ENCODE measurements at places on chromosomes 11 and 22.

DNA sequence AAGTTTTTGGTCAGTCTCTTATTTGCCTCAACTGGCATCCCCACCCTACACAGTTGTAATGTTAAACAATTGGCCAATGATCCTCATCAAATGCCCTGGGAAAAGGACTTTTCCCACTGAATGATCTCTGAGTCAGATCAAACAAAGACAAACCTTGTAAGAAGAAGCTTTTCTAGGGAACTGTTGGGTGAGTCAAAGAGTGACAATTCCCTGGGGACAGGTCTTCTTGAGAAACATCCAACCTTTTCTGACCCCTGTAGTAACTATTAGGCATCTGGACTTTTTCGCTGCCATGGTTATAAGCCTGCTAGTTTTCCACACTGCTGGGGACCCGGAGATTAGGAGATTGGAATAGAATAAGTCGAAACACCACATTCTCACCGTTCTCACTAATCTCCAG is 789.8 kb upstream of the API5 start:
- DNase-seq: peak; percentile 78

GRCh38 chr22:22878801-22879674 is 8.6 kb upstream of the IGLL5 start:
- DNase-seq: peak; percentile 3

DNA sequence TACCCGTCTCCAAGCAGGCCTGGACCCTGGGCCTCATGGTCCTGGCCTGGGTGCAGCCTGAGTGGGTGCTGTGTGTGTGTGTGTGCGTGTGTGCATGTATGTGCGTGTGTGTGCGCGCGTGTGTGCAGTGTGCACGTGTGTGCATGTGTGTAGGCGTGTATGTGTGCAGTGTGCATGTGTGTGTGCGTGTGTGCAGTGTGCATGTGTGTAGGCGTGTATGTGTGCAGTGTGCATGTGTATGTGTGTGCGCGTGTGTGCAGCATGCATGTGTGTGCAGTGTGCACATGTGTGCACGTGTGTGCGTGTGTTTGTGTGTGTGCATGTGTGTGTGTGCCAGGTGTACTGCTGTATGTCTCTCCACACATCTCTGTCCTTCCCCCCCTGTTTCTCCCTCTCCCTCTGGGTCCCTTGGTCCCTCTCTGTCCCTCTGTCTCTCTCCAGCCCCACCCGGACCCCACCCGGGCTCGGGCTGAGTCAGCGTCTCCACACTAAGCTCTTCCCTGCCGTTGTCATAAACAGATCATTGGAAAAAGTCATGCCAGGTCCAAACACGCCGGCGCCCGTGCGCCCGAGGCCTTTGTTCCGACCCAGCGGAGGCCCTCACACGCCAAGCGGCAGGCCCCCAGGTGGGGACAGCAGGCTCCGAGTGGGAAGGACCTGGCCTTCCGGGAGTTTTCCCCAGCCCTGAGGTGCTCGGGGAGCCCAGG is 34.0 kb downstream of the WNT7B start:
- no peak for DNase-seq

DNA sequence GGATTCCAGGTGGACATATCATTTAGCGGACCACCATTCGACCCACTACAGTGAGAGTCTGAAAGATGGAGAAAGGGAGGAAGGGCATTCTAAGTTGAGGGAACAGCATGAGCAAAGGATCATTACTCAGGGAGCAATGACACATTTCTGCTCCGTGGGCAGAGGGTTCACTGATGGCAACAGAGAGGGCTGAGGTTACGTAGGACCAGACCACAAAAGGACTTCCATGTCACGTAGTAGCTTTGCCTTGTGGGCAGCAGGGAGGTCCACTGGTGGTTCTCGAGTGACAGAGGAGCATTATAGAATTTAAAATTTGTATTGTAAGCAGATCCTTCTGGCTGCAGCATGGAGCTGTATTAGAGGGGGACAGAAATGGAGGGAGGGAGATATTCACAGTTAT is 109.7 kb upstream of the NAV2 start:
- no peak for DNase-seq

DNA sequence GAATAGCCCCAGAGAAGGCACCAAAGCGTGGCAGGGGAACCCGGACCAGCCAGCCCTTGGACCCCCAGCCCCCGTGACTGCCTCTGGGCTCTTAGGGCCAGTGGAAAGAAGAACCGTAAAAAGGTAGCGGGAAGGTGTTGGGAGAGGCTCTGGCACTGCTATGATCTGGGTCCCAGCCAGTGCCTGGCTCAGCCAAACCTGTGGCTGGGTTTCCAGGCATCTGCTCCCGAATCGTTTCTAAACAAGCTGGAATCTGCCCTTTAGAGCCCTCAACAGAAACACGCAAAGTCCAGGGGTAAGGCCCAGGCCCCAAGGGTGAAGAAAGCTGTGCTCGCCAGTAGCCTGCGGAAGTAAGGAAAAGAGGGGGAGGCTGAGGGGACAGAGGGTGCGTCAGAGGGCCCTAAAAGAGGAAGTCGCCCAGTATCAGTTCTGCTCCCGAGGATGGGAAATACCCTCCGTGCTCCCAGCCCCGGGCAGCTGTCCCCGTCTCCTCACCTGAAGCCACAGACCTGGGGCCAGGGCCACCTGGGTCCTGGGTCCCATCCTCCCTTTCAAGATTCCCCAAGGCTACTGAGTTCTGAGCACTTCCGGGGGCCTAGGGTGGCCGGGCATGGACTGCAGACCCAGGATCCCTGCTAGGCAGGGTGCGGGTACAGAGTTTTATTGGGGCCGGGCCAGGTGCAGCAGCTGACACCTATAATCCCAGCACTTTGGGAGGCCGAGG is 24.7 kb downstream of the IL10RA start:
- DNase-seq: no peak

DNA sequence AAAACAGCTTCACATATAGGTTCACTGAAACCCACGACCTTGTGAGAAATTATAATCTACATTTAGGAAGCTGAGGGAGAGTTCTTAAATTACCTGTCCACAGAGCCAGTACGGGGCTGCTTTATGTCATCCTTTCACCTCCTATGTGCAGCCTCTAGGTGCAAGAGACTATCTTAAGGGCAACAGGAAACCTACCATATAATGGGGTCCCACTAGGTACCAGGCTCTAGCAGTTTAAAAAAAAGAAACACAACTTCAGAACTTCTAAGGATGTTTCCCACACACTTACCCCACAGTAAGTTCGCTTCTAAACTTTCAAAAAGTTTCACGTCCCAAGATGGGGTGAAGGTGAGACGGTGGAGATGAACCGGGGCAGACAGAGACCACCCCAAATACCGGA is 573 bp downstream of the STK33 start:
- no peak for DNase-seq

DNA sequence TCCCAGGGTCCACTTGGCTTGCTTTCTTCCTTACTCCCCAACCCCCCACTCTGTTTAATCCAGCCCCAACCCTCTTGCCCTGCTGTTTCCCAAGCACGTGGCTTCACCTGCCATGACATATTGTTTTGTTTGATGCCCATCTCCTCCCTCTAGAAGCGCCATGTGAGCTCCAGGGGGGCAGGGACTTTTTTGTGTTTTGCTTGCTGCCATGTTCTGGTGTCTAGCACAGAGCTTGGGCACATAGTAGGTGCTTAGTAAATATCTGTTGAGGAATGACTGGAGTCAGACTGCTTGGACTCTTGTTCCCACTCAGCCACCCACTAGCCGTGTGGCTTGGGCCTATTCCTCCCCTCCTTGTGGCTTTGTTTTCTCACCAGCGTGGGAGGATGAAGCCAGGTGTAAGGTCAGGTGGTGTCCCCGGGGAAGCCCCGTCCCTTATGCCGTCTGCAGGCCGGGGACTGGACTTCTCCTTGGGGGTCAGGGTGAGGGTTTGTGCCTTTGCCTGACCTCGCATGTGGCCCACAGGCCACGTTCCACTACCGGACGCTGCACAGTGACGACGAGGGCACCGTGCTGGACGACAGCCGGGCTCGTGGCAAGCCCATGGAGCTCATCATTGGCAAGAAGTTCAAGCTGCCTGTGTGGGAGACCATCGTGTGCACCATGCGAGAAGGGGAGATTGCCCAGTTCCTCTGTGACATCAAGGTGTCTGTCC is 3.8 kb downstream of the AIP start:
- DNase-seq: no peak

DNA sequence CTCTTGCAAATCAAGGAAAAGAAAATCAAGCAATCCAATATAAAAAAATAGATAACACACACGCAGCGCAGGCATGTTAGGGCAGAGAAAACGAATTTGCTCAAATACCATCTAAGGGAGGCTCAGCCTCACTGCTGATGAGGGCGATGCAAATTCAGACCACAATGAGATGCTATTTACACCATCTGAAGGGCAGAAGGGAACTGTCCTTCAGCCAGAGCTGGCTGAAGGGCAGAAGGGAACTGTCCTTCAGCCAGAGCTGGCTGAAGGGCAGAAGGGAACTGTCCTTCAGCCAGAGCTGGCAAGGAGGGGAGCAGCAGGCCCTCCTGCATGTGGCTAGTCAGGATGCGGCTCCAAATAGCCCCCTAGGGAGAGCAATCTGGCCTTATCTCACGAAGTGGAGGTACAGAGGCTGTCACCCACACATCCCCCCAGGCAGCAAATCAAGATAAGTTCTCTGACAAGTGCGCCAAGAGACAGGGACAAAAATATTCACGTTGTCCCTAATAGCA is 7.6 kb upstream of the SLC39A13 start:
- DNase-seq: no peak

- no peak for DNase-seq
Measured at GRCh38 chr11:105456950-105457349, 152.9 kb upstream of the GRIA4 start.

GRCh38 chr11:90428836-90429235 is 206.0 kb upstream of the CHORDC1 start:
- DNase-seq: no peak

DNA sequence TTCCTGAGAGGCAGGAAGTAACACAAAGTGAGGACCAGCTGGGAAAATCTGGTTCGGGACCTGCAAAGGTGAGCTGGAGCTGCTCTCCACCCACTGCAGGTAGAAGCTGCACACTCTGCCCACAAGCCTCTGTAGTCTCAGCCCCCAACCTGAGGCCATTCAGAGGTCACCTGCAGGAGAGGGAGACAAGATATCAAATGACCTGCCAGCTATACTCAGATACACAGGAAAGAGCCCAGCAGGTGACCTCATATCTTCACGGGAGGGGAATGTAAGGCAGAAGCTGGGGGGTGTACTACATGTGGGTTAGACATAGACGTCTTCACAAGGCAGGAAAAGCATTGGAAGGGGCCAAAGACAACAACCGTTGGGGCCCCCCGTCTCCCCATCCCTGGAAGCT is 86.1 kb downstream of the APIP start:
- no peak for DNase-seq

GRCh38 chr11:23764286-23764685 is 732.6 kb upstream of the LUZP2 start:
- no peak for DNase-seq

- DNase-seq: peak; percentile 46
Measured at GRCh38 chr11:108614086-108614485, 20.5 kb upstream of the EXPH5 start.

- DNase-seq: no peak
Measured at GRCh38 chr11:126465573-126466188, 110.2 kb downstream of the ST3GAL4 start.

- peak; percentile 47 for DNase-seq
Measured at GRCh38 chr11:95135155-95135554, 45.5 kb downstream of the ENDOD1 start.

DNA sequence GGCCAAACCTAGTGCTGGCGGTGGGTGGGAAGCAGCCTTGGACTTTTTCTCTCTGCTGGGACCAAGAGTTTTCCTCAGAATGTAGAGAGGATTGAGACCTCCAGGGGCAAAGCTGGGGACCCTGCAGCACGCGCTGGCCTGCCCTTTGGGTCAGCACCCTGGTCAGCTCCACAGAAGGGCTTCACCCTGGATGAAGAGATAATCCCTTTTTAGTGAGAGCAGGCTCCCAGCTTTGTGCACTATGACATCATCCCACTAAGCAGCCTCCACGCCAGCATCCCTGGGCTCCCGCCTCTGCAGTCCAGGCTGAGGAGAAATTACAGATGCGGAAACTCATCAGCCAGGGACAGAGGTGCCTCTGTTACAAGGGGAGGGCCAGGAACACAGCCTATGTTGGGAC is 23.5 kb downstream of the DRICH1 start:
- DNase-seq: peak; percentile 4

- DNase-seq: no peak
Measured at GRCh38 chr22:45686836-45687235, 15.2 kb downstream of the ATXN10 start.

GRCh38 chr11:45538939-45539338 is 126.5 kb downstream of the CHST1 start:
- no peak for DNase-seq

GRCh38 chr11:121090145-121090721 is 10.8 kb upstream of the TECTA start:
- no peak for DNase-seq

- no peak for DNase-seq
Measured at GRCh38 chr22:42891008-42891407, 33.9 kb upstream of the ARFGAP3 start.

GRCh38 chr22:25193130-25193529 is 6.5 kb upstream of the CRYBB3 start:
- DNase-seq: no peak

DNA sequence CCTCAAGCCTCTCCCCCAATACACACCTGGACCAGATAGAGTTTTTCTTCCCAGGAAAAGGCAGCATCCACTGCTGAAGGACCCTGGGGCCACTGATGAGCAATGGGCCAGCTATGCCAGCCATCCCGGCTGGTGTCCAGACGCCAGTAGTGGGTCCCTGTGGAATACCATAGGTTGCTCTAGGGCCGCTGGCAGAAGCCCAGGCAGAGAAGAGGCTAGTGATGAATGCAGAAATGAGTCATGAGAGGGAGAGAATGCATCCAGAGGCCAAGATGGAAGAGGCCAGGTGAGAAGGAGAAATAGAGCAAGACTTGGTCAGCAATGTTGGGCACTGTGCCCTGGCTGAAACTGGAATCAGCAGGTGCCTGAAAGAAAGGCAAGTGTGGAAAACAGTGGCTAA is 8.9 kb downstream of the HPX start:
- peak; percentile 97 for DNase-seq

DNA sequence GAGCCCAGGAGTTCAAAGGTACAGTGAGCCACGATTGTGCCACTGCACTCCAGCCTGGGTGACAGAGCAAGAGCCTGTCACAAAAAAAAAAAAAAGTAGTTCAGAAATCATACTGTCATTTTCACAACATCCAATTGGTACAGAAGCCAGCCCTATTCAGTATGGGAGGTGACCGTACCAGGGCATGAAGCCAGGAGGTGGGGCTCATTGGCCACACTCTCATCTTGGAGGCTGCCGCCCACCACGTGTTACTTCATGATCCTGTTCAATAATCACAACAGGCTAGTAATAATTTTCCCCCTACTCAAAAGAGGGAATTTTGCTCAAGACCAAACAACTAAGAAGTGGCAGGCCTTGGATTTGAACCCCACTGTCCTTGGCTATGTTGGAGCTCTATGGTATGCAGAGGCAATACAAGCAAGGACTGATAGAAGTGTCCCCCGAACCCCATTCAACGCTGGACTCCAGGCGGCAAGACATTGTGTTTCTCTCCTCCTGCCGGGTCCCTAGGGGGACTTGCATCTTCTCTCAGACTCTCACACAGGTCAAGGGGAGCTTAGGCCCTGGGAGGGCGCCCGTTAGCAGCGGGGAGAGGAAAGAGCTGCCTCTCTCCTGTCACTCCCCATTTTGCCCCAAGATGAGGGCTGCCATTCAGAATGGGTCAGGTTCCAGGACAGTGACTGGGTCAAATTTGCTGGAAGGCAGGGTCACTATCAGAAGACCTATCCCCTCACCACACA is 40.2 kb upstream of the EMID1 start:
- no peak for DNase-seq

All from PC-3 (cell line).